Fibroblast of skin of scalp (primary cell): ENCODE measurements at places on chromosomes 6 and 20.

DNA sequence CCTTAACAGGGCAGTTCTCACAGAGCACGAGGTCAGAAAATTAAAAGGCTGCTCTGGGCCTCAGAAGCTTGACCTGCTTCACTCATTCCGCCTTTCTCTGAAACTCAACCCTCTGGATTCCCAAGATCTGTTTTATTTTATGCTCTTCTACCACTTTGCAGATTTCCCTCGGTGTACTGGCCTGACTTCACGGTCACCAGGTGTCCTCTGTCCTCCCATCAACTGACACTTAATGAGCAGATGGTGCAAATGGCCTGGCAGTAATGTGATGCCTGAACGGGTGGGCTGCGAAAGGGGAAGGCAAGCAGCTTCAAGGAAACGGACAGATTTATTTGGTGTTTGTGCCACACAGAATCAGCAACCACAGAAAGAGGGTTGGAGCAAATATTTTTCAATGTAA lies 169.7 kb upstream of the TFAP2D start:
- DNase-seq = no peak

DNA sequence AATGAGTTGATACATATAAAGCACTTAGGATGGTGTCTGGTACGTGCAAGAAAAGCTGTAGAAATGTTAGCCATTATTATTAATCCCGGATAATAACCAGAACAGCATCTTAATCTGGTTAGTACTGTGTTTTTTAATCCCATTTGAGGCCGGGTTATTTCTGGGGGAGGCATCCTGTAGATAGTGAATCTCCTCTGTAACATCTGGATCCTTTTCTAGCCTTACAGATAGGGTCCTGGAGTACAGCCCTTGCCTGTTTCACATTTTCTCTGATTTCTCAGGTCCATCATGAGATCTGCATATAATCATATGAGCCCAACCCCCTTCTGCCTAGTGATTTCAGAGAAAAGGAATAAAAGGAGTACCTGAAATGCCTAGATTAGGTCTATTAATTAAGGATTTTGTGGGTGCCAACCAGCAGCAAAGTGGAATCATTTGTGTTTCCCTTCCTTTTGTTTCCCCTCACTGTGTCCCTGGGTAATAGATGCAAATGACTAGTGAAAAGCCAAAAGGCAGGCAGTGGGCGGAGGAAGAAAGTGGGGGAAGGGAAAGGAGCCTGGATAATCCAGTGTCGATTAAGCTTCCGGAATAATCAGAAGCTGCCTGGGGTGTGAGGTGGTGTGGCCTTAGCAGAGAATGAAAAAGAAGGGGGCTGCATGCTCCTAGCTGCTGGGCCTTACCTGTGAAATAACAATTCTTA lies 88.9 kb downstream of the SOBP start:
- DNase-seq = no peak

DNA sequence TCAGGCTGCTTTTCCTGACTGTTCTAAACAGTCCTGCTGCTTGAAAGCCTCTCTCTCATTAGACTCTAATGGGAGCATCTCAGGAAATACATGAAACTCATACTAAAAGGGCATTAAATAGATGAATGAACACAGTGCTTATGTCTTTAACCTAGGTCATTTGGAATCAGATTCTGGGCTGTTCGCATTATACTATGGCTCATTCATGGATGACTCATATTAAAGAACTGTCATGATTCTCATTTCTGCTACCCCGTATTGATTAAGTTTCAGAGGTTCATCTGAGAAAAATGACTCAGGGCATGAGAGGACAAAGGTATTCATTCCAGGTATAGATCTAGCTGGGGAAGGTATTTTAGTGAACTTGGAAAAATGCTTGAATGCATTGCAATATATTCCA lies 335.5 kb downstream of the GJA1 start:
- DNase-seq = no peak

GRCh38 chr6:43758617-43759050 lies 11.4 kb upstream of the VEGFA start:
- DNase-seq = no peak

DNA sequence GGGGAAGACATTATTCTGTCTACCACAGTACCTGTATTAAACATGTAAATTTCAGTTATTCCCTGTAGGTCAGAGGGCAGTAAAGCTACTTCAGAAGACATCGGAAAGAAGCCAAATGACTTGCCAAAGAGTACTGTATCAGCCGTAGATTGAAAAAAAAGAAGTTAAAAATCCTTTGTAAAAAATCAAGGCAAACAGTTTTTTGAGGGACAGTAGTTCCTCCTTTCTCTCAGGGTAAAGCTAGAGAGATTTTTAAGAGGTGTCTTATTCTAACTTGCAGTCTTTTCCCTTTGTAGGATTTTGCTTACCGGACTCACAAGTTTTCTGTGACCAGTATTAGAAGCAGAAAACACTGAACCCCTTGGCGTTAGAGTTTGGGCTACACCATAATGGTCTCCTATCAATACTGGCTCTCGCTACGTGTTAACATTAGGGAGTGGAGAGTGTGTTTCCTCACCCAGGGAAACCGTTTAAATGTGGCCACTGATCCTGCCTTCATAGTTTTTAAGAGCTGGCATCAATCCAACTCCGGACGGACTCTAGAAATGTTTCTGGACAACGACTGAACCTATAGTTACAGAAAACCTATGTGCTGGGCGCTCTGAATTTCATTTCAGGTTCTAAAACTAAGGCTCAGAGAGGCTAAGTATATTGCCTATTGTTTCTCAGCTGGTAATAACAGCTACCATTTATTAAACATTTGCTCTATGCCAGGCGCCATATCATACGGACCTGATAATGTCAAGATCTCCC lies 1.3 kb upstream of the ASXL1 start:
- DNase-seq = no peak
